ENCODE measurements at places on chromosomes 3 and 15. TPM values are rescaled to one million over a fixed set of nuclear protein-coding genes. Genes with fewer than 3 reads are reported as not detected.

DNA sequence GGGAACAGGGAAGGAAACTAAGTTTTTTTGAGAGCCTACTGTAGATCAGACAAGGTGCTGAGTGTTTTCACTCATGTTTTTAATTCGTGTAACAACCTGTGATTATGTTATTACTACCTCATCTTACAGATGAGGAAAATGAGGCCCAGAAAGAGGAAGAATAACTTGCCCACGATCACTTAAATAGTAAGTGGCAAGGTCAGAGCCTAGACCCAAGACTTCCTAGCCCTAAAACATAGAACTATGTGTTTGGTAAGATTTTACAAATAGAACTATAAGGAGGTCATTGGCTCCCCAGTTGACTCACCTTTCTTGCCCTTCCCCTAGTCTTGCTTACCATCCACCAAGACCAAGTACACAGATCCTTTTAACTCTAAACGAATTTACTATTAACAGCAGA, 13.7 kb downstream of the SENP8 start:
- DNase-seq = no peak

- DNase-seq = no peak
Observed at GRCh38 chr15:90479656-90480055, 50.1 kb upstream of the CRTC3 start.

DNA sequence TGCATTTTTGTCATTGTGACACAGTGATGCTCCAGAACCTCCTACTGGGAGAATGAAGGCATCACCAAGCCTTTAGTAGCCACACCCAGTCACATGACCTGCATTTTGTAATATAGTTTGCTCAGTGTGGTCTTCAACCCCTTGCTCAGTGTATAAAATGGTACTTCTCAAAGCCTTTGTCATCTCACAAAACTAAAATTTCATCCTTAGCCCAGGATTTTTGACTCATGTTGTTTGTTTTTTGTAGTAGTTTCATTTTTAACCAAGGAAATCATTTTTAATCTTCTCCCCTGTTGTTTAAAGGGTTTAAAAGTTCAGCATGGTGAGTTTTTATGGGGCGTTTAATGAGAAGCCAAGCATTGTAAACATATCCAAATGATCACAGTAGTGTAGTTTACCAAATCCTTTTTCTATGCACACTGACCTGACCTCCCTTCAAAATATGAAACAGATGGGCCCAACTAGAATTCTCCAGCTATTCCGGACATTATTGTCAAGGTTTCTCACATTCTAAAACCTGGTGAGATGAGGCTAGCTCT, 123.5 kb upstream of the IL12A start:
- DNase-seq = no peak

- no peak for DNase-seq
Observed at GRCh38 chr3:18489939-18490338, 64.8 kb upstream of the SATB1 start.

DNA sequence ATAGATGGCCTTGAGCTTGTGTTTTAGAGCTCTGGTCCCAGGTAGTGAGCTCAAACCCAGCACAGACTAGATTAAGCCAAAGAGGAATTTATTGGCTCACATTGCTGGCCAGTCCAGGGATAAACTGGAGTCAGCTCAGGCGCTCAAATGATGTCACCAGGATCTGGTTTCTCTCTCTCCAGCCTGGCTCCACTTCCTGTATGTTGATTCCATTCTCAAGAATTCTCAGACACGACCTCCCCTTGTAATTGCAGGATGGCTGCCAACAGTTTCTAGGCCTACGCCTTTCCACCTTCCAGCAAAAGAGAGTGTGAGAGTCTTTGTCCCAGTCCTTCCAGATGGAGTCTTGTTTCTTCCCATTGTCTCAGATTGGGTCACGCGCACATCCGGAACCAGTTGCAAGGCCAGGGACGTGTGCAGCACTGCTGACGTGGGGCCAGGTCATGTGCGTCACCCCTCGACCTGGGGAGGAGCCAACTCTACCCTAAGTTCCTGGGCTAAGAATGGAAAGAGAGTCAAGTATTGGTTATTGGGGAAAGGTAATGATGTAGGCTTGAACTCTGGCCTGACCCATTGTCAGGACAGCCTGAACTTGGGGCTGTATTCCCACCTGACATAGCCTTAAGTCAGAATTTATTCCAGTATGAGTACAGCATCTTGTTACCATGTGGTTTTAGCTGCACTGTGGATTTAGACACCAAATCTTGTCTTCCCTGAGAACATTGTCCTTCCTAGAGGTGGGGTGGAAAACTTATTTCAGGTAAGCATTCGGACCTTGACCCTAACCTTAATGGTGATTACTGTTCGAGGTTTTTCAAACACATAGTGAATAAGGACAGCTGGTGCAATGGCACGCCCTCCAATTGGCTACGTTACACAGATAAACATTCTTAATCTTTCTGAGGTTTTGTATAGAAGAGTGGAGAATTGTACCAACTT, 31.6 kb downstream of the CACNA1D start:
- peak; percentile 41 for DNase-seq

DNA sequence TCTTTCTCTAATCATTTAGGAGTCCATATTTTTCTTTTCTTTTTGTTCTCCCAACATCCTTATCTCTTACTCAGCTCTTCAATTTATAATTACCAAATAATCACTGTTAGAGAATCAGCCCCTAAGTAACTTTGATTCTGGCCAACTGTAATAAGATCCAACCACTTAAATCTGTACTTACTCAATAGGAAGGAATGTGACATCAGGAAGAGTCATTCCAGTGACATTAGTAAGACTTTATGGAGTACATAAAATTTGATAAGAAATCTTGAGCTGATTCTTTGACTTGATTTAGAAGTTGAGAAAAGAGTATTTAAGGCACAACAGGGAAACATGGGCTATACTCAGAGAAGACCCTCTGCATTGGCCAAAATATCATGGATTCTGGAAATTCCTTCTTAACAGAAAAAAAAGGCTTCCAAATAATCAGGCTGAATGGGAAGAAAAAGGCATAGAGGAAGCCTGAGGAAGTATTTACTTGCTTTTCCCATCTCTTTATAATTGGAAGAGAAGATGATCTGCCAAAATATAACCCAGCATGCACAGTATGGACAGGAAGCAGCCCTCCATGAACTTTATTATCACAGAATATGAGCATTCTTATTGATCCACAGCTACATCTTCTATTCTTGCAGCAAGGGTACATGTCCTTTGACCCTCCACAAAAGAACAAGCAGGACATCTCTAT, 289.7 kb upstream of the TPRG1 start:
- no peak for DNase-seq

DNA sequence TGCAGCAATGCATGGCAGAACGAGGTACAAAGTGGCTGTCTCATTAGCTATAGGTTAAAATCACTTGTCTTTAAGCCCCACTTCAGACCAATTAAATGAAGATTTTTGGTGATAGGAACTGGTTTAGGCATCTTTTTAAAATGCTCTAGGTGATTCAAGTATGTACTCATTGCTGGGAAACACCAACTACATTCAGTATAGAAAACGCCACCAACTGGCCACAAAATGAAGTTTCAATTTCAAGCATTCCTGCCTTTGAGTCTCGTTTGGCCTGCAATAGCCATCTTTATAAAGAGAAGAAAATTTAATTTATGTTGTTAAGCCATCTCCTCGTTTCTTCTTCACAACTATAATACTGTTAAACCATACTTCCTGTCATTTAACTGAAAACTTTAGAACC, 587.9 kb downstream of the GBE1 start:
- DNase-seq = no peak

DNA sequence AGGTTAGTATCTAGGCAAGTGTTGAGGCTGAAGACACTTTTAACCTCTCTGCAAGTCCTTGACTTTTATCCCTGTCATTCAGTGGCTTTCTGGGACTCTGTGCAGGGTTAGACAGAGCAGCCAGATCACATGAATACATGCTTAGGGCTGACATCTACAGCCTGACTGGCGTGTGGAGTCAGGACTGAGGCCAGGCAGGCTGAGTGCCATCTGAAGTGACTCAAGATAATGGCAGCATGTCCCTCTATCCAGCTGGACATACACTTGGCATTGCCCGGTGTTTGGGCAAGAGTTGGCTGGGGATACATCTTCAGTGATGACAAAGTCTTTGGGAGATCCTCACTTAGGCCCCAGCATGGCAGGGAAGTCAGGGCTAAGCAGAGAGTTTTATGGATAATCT, 22.4 kb downstream of the DUOX2 start:
- DNase-seq = peak; percentile 55

DNA sequence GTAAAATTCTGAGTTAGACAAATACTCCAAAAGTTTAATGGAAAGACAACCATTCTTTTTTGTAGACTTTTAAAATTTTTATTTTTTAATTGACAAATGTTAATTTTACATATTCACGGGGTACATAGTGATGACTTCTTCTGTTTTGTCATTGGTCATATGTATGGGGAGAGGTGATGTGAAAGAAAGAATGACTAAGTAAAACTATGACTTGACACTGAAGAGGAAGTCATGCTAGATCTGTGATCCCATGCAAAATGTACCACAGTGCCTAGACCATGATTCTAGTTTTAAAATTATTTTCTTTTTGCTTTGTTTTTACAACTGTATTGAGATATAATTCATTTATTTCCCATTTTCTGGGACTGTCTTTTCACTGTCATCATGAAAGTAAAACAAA, 281.6 kb downstream of the MBNL1 start:
- DNase-seq = no peak

DNA sequence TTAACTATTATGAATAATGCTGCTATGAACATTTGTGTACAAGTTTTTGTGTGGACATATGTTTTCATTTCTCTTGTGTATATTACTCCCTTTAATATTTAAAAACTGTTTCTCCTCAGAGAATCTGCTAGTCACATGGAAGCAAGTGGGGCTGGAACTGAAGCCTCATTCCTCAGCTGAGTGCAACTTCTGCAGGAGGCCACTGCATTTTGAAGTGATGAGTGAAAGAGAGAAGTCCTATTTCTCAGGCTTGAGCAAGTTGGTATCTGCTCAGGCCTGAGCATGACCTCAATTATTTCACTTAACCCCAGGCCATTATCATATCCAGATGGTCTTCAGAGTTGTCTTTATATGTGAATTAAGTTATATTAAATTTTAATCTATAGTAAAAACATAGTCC, 11.5 kb downstream of the TLR9 start:
- DNase-seq = no peak

DNA sequence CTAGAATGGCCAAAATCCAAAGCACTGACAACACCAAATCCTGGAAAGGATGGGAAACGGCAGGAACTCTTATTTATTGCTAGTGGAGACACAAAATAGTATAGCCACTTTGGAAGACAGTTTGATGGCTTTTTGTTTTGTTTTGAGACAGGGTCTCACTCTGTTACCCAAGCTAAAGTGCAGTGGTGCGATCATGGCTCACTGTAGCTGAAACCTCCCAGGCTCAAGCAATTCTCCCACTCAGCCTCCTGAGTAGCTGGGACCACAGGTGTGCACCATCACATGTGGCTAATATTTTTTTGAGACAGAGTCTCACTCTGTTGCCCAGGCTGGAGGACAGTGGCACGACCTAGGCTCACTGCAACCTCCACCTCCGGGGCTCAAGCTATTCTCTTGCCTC, 27.3 kb upstream of the GPR160 start:
- DNase-seq = no peak

The LSAMP gene
- 1.6 TPM for total RNA-seq

The RARB gene
- 12.1 TPM for total RNA-seq

The GOLGA6D gene
- total RNA-seq = not detected

The OCA2 gene
- total RNA-seq = 0.09 TPM

The SERPINI2 gene
- 1.1 TPM for total RNA-seq

The TMC3 gene
- not detected for total RNA-seq
